Substantia nigra (tissue), 51 donors: ENCODE measurements at places on chromosomes 4 and X.

GRCh38 chrX:37686996-37687395 is 1.4 kb downstream of the XK start:
- no peak for DNase-seq

DNA sequence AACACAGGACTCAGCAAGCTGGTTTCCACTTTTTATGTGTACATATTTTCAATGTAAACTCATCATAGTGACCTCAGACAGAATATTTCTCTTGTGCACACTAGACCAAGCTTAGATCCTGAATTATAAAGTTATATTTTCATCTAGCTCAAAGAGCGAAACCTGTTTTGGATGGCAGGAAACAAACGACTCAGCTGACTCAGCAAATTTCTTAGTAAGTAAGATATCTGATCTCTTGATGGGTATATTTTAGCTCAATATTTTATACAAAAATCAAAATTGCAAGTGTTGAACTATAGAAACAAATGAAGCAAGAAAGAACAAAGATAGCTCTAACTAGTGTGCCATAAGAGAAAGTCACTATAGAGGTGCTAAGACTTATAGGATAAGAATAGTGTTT is 1114.5 kb downstream of the STPG2 start:
- no peak for DNase-seq

GRCh38 chrX:7146020-7146702 is 1.4 kb upstream of the STS start:
- no peak for DNase-seq

DNA sequence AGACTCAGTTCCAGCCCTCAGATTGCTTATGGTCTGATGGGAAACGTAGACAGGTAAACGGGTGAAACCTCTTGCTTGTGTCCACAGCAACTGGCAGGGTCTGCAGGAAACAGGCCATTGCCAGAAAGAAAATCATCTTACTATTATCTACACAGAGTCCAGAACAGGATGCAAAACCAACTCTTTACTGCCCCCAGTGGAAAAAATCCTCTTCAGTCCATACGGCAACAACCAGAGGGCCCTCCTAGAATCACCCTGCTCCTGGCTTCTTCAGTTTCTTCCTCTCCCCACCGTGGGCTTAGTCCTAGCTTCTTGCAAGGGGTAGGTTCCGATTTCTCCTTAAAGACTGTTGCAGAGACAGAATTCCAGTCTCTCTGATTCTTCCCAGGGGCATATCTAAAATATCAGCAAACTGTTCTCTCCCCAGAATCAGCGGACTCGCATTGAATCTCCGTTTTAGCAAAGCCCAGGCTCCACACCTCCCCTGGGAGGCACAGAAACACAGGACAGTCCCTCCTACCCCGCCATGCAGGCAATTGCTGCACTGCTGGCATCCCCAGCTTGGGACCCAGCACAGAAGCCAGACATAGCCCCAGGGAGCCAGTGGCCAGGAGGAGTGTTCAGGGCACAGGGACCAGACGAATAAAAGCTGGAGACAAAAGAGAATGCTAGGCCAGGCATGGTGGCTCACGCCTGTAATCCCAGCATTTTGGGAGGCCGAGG is 41.0 kb upstream of the SH3RF1 start:
- peak; percentile 14 for DNase-seq

DNA sequence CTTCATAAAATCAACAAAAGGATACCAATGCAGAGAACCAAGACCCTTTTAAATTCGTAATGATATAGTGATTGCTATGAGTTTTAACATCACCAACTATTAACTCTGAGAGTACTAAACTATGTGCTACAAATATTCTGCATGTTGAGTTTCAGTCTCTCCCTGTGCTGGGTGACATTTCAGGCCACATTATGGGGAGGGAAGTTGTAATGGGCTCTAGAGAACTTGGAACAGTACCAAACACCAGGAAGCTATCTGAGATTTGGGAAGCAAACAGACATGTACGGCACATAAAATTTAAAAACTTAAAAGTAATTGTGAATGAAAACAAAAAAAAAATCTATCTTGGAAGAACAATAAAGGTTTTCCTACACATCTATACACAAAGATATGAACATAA is 59.6 kb upstream of the PRSS48 start:
- DNase-seq = no peak

DNA sequence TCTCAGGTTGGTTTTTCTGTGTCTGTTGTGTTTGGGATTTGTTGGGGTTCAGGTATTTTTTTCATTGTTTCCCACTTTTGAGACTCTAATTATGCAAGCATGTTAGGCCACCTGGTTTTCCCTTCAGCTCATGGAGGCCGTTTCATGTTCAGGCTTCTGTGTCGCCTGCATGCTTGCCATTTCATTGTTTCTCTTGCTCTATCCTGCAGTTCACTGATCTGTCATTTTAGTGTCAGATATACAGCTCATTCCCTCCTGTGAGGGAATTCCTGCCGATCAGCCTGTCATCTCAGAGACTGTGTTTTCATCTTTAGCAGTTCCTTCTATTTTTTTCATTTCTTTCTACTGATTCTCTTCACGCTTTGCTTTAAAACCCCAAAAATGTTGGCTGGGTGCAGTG is 49.4 kb upstream of the HGFAC start:
- no peak for DNase-seq

DNA sequence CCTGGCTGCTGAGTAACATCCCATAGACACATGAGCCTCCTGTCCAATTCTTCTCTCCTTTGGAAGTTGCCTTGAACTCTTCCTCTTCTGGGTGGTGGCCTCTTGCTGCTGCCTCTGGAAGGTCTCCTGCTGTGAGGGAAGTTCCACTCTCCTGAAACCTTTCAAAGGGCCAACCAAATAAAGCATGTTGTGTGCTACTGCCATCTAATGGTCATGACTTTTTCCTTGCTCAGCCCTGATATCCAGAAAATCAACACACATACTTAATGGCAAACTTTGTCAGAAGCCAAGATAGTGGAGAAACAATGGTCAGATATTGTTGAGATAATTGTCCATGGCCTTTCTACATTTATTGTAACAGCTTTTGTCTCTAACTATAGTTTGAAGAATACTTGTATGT is 19.1 kb upstream of the ZXDA start:
- DNase-seq = no peak

DNA sequence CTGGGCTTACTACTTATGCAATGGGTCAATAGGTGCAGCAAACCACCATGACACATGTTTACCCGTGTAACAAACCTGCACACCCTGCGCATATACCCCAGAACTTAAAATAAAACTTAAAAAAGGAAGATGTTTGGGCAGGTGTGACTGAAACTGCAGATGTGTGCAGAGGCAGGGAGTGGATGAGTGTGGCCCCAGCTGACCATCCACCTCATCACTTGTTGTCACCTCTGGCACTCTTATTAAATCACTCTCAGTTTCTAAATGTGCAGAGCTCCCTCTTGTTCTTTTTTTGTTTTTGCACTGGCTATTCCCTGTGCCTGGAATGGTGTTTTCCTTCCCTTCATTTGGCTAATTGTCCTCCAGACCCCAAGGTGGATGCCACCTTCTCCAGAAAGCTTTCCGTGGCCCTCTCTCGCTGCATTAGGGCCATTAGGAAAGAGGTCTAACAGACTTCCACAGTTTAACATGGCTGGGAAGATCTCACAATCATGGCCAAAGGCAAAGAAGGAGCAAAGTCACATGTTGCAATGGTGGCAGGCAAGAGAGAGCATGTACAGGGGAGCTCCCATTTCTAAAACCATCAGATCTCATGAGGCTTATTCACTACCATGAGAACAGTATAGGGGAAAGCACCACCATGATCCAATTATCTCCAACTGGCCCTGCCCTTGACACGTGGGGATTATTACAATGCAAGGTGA is 58.5 kb downstream of the SLC2A9 start:
- DNase-seq = no peak

DNA sequence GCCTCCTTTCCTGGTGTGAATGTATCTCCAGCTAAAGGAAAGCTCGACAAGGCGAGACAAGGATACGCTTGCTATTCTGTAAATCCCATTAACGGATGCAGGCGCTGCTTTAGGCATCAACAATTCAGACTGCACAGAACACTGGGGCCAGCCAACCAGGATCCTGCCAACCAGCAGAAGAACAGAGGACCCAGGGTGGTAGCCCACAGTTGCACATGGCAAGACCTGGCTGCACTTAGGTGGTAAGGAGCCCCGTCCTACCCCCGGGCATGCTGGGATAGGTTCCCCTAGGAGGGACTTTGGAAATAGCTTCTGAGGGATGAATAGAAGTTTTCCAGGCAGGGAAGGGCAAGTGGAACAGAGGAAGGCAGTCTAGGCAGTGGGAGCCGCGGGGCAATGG is 20.7 kb downstream of the PSAPL1 start:
- DNase-seq = no peak

GRCh38 chr4:152468408-152468807 is 67.5 kb downstream of the FBXW7 start:
- no peak for DNase-seq

- DNase-seq = no peak
These were observed 100.2 kb downstream of the MAGEB17 start for GRCh38 chrX:16267431-16267830.

DNA sequence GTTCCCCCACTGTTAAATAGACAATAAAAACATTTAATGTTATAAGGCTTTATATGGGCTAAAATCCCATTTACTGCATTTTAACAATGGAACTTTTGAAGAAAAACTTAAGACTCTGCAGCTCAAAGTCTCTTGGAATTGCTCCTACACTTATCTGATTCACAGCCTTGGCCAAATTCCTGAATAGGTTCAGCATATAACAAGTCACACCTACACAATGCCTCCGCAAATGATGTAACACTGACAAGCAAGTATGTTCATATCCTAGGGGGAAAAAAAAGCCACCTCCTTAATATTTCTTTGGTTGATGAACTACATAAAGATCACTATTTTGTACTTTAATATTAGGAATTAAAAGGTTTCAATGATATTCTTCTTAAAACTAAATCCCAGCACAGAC is 34.5 kb downstream of the RPS6KA6 start:
- no peak for DNase-seq

- no peak for DNase-seq
These were observed 113.7 kb upstream of the TSPAN5 start for GRCh38 chr4:98771959-98772632.

- no peak for DNase-seq
These were observed 41.4 kb downstream of the SPRY1 start for GRCh38 chr4:123438031-123438430.

- DNase-seq = no peak
These were observed 16.0 kb downstream of the CTBP1 start for GRCh38 chr4:1232661-1233621.

GRCh38 chrX:17922303-17922702 is 61.2 kb upstream of the RAI2 start:
- no peak for DNase-seq

GRCh38 chr4:103054030-103054429 is 22.5 kb downstream of the SLC9B2 start:
- no peak for DNase-seq

- DNase-seq = no peak
These were observed 116.6 kb upstream of the DIAPH2 start for GRCh38 chrX:96568071-96568470.

GRCh38 chr4:84378983-84379382 is 120.1 kb downstream of the NKX6-1 start:
- no peak for DNase-seq

- no peak for DNase-seq
These were observed 648 bp downstream of the GRK4 start for GRCh38 chr4:2963966-2964471.

- DNase-seq = no peak
These were observed 113.0 kb downstream of the NHS start for GRCh38 chrX:17488036-17488435.

GRCh38 chrX:74262452-74263209 is 41.3 kb upstream of the ZCCHC13 start:
- DNase-seq = no peak

DNA sequence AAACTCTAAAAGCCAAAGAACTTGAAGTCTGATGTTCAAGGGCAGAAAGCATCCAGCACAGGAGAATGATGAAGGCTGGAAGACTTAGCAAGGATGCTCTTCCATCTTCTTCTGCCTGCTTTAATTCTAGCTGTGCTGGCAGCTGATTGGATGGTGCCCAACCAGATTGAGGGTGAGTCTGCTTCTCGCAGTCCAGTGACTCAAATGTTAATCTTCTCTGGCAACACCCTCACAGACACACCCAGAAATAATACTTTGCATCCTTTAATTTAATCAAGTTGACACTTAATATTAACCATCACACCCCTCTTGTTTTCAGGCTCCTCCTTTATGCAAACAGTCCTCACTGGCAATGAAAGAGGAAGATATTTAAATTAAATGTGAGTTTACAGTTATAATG is 321.7 kb downstream of the TEX13C start:
- no peak for DNase-seq

DNA sequence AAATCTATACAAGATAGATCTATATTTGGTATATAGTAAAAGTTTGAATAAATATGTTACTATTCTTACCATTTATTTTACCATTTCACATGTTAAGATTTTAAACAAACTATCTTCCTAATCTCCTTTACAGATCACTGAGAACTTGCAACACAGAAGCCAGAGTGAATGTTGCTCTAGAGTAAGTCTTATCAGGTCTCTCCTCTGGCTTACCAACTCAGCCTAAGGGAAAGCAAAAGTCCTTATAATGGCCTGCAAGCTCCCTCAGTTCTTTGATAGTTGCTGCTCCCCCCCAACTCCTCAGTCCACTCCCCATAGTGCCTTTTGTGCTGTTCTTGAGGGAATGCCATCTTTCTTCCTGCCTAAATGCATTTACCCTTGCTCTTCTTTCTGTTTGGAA is 25.7 kb upstream of the SLC7A11 start:
- DNase-seq = no peak

DNA sequence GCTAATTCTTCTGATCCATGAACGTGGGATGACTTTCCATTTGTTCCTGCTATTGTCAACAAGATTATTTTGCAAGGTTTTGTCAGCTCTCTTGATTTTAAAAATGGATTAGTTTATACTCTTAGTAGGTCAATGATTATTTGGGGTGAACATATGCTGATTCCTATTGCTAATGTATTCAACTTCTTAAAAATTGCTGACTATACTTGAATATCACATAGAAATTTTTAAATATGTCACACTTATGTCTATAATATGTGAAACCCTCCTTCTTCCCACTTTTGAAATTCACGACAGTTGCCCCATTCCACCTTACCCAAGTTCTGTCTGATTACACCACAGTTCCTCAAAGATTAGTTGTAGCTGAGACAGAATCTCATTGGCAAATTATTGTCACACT is 465.7 kb upstream of the TENM3 start:
- no peak for DNase-seq

- no peak for DNase-seq
These were observed 411.2 kb downstream of the MID1IP1 start for GRCh38 chrX:39212456-39212855.
